Urinary bladder (tissue), 4 donors: ENCODE measurements at places on chromosomes 6 and 20.

DNA sequence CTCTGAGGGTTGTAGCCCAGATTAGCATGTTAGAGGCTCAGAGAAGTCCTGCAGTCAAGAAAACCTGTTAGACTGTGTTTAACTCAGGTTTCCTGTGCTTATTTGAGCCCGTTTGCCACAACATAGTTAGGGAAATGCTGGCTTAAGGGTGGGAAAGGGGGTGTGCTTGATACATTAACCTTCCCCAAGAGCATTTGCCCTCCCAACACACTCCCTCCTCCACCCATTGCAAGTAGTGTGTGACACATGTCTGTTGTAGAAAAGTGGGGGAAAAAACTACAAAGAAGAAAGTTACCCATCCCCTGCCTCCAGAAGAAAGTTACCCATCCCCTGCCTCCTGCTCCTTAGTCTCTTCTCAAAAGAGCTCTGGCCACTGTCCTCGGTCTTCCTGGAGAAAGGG lies 36.8 kb upstream of the MRPS18A start:
- no peak for DNase-seq

- no peak for DNase-seq
Observed at GRCh38 chr6:118280210-118280609, 267.9 kb upstream of the PLN start.

DNA sequence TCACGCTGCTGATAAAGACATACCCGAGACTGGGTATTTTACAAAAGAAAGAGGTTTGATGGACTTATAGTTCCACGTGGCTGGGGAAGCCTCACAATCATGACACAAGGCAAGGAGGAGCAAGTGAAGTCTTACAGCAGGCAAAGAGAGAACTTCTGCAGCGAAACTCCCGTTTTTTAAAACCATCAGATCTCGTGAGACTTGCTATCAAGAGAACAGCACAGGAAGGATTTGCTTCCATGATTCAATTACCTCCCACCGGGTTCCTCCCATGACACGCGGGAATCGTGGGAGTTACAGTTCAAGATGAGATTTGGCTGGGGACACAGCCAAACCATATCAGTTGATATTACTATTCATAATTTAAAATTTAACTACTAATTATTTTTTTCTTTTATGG lies 157.3 kb upstream of the ATXN1 start:
- DNase-seq = no peak

GRCh38 chr6:71982389-71982788 lies 96.0 kb downstream of the RIMS1 start:
- DNase-seq = no peak

DNA sequence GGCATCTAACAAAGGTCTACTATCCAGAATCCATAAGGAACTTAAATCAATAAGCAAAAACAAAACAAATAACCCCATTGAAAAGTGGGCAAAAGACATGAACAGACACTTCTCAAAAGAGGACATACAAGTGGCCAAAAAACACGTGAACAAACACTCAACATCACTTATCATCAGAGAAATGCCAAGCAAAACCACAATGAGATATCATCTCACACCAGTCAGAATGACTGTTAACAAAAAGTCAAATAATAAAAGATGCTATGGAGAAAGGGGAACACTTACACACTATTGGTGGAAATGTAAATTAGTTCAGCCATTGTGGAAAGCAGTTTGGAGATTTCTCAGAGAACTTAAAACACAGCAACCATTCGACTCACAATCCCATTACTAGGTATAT lies 19.4 kb upstream of the VNN1 start:
- no peak for DNase-seq
